Calu3 (cell line): ENCODE measurements at places on chromosomes 4 and X. TPM values are rescaled to one million over a fixed set of nuclear protein-coding genes. Genes with fewer than 3 reads are reported as not detected.
A peak's percentile ranks its signal among the peaks of the same experiment; 100 is the strongest.

SPATA4 gene
- total RNA-seq: not detected in 2 replicates

ARAP2 gene
- 30.0 and 30.2 TPM in 2 replicates for total RNA-seq

DNA sequence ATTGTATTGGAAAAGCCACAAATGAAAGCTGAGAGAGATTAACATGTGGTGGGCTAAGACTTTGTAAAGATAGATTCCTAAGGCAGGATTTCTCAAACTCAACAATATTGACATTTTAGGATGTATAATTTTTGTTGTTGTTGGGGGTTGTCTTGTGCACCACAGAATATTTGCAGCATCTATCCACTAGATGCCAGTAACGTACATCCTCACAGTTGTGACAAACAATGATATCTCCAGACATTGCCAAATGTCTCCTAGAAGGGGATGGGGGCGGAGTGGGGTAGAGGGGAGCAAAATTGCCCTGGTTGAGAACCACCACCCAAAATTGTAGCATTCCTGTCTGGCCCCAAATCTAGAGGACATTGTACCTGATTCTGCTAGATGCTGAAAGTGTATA is 14.7 kb upstream of the CBR4 start:
- peaks cover 11% of the 10 kb centered on the region for H3K4me1 ChIP-seq
- H3K36me3 ChIP-seq: no peaks in the 10 kb centered on the region
- H3K27me3 ChIP-seq: no peaks in the 10 kb centered on the region
- peak; percentile 9 for DNase-seq
- no peak overlapping the region for H3K27ac ChIP-seq

- H3K27me3 ChIP-seq: no peaks in the 10 kb centered on the region
- H3K4me1 ChIP-seq: no peaks in the 10 kb centered on the region
- no peak overlapping the region for H3K4me3 ChIP-seq
- H3K27ac ChIP-seq: no peak overlapping the region
Observed at GRCh38 chr4:40301603-40302002, 33.5 kb upstream of the CHRNA9 start.

DNA sequence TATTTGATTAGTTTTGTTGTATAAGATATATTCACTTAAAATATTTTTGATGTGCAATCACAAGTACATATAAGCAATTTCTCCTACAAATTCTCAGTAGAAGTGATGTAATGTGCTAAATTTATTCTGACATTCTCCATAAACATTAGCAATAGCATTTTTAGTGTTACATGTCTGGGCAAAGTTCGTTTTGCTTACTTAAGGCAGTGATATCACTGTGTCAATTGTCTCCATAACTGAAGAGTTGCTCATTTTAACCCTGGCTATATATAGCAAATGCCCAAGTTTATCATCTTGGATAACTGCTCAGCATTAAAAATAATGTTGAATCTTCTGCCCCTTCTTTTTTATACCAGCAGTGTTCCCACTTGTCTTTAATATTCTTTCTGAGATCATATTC is 340.0 kb upstream of the NDST4 start:
- H3K27me3 ChIP-seq: no peaks in the 10 kb centered on the region
- H3K27ac ChIP-seq: no peak overlapping the region
- no peaks in the 10 kb centered on the region for H3K4me1 ChIP-seq
- H3K4me3 ChIP-seq: no peak overlapping the region
- no peak for DNase-seq

- no peak overlapping the region for H3K27ac ChIP-seq
- H3K36me3 ChIP-seq: peaks cover 9% of the 10 kb centered on the region
- H3K4me1 ChIP-seq: peaks cover 7% of the 10 kb centered on the region
- peak; percentile 24 for DNase-seq
- H3K27me3 ChIP-seq: peaks cover 57% of the 10 kb centered on the region
Observed at GRCh38 chrX:129653971-129654651, 645 bp downstream of the APLN start.

DNA sequence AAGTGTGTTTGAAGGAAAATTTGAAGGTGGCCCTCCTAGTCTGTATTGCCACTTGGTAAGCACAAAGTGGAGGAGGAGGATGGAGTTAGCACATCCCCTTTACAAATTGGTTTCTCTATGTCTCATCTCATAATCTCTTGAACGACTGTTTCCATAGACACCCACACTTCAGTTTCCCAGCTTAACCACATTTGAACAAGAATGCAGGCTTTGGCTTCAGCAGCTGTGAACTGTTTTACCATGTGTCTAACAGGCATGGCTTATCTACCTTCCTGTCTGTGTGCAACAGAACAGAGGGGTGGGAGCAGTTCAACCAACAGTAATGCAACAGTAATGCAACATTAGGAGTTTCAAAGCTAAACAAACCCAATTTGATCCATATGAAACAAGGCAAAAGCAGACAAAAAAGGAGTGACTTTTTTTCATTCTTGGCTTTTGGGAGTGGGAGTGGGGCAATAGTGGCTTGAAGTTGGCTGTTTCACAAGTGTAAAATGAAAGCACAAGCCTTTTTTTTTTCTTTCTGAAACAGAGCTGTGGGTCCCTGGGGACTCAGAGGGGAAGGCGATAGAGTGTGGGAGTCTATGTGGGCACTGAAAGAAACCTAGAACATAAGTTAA is 108.0 kb downstream of the ITM2A start:
- H3K4me3 ChIP-seq: no peak overlapping the region
- H3K36me3 ChIP-seq: no peaks in the 10 kb centered on the region
- H3K4me1 ChIP-seq: no peaks in the 10 kb centered on the region
- no peaks in the 10 kb centered on the region for H3K27me3 ChIP-seq
- DNase-seq: no peak

DNA sequence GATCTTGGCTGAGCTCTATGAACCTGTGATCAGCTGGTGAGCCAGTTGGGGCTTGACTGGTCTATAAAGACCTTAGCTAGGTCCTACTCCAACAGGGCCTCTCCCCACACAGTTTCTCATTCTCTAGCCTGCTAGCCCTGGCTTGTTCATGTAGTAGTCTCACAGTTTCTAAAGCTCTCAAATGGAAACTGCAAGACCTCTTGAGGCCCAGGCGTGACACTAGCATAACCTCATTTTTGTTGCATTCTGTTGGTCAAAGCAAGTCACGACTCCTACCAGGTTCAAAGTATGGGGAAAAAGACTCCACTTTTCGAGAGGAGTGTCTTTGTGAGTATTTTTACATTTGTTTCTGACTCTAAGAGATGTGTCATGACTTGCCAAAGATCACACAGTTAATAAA is 50.9 kb downstream of the CEP44 start:
- no peak overlapping the region for H3K4me3 ChIP-seq
- H3K27me3 ChIP-seq: no peaks in the 10 kb centered on the region
- DNase-seq: no peak
- no peaks in the 10 kb centered on the region for H3K4me1 ChIP-seq
